ENCODE measurements at places on chromosomes 12 and 14. TPM values are rescaled to one million over a fixed set of nuclear protein-coding genes. Genes with fewer than 3 reads are reported as not detected.

- DNase-seq, result no peak
Measured at GRCh38 chr14:98949051-98949450, 322.9 kb downstream of the BCL11B start.

GRCh38 chr14:100076133-100076532 is 10.9 kb downstream of the EVL start:
- DNase-seq, result no peak

GRCh38 chr14:72783741-72784140 is 110.2 kb downstream of the DPF3 start:
- no peak for DNase-seq

DNA sequence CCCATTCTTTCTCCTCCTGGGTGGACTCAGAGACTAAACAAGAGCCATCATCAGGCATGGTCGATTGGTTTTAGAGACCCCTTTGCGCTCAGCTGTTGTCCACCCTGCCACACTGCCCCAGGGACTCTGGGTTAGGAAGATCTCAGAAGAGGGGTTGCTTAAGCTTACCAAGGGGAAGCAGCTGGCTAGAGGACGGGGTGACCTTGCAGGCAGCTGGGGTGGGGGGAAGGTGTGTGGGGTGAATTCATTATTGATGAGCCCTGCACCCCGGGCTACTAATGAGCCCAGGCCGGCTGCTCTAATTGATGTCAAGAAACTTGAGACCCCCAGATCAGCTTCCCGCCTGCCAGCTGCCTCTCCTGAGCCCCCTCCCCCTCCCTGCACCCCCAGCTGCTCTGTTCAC is 8.7 kb upstream of the ZNF385A start:
- no peak for DNase-seq

DNA sequence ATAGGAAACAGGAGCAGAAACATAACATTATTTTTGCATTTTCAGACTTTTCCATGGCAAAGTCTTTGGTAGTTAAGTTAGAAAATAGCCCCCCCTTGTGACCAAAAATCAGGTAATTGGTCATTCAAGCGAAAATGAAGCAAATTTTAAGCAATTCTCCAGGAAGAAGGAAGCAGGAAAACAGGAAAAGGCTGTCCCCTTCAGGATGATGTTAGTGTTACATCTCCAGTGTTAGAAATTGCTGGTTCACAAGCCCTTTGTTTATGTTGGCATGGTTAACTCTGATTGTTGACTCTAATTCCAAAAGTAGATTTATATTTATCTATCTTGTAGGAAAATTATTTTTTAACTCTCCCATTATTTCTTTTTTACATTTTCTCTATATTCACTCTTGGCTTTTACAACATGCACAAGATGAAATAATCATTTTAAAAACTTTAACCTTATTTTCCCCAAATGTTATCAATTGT is 18.8 kb upstream of the GAS2L3 start:
- no peak for DNase-seq

GRCh38 chr12:102234599-102234998 is 37.0 kb upstream of the PMCH start:
- no peak for DNase-seq

- no peak for DNase-seq
Measured at GRCh38 chr12:113638460-113638775, 166.7 kb upstream of the LHX5 start.

- DNase-seq, result no peak
Measured at GRCh38 chr12:59600171-59600570, 4.3 kb downstream of the SLC16A7 start.

DNA sequence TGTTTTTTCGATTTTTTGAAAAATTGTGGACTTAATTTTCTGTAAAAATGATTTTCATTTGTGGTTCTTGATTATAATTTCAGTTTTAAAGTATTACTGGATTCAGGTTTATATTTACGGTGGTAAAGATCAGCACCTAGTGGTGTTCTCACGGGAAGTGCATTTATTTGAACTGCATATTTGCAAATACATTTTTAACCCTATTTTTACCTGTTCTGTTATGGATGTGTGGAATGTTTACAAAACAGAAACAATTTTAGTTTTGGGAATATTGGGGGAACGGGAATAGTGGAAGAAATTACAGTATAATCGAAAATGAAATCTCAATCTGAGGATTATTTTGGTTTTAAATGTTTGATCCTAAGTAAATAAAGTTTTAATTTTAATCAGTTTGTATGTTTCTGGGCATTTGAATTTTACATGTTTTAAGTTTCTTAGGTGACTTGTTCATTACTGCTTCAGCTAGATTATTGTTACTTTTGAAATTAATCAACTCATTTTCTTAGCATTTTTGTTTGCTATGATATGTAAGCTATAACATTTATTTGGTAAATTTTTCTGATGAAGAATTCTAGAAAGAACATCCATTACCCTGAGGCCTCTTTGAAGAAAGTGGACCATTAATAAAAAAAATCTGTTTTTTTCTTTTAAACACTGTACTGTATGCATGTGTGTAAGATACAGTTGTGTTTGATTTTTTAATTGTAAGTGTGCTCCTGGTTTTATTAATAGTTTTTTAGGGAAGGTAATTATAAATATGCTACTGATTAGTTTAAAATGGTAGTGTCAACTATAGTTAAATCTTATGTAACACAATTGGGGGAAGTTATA is 942 bp downstream of the ATF7IP start:
- DNase-seq, result no peak

GRCh38 chr12:29771165-29771564 is 12.6 kb downstream of the TMTC1 start:
- DNase-seq, result no peak

Gene TXNDC16
- total RNA-seq, result 3.5 TPM

Gene CLEC1A
- 4.9 TPM for total RNA-seq

Gene ISM2
- not detected for total RNA-seq

Gene CD69
- total RNA-seq, result 6.4 TPM

Gene KRT3
- total RNA-seq, result not detected

Gene CLIP1
- total RNA-seq, result 95.7 TPM

Gene HELB
- 0.32 TPM for total RNA-seq

Gene CACNA1C
- total RNA-seq, result 124 TPM

Gene TRIP11
- 48.7 TPM for total RNA-seq

Data from heart left ventricle (tissue), 16 donors.